Testis (tissue), 5 donors: ENCODE measurements at places on chromosomes 4 and X. TPM values are rescaled to one million over a fixed set of nuclear protein-coding genes. Genes with fewer than 3 reads are reported as not detected.

- no peak for DNase-seq
These were observed at the start of gene MXRA5 for GRCh38 chrX:3346501-3347259. MXRA5 (minus strand) TSS chrX:3346652; CDS start chrX:3343833, 2,819 bp downstream.

CLNK gene
- total RNA-seq, result not detected

GRCh38 chrX:43661521-43662240, 5.6 kb downstream of the MAOA start:
- DNase-seq, result no peak

LPAR4 gene
- total RNA-seq, result 0.94 TPM
